ENCODE measurements at places on chromosomes 7 and 10.

- no peak for DNase-seq
These were observed 16.9 kb upstream of the LAMB4 start for GRCh38 chr7:108147031-108147563.

- no peak for DNase-seq
These were observed 16.8 kb downstream of the CRHR2 start for GRCh38 chr7:30665449-30665848.

GRCh38 chr7:20298486-20298901 lies 32.2 kb upstream of the ITGB8 start:
- DNase-seq = no peak

GRCh38 chr7:157494506-157495176 lies 157.8 kb downstream of the DNAJB6 start:
- DNase-seq = no peak

DNA sequence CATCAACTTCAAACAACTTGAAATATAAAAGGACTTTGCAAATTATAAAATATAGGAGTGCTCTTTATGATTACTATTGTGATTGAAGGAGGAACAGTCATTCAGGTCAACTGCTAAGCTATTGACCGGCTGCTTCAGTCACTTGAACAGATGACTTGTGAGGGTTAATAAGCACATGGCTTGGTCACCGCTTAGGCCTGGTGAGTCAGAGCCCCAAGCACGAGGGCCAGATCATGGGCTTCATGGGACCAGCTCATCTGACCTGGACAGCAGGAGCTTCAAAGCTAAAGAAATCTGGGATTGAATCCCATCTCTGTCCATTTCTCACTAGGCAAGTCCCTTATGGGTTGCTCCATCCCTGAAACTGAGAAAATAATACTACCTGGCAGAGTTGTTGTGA lies 60.4 kb upstream of the ADO start:
- DNase-seq = no peak

DNA sequence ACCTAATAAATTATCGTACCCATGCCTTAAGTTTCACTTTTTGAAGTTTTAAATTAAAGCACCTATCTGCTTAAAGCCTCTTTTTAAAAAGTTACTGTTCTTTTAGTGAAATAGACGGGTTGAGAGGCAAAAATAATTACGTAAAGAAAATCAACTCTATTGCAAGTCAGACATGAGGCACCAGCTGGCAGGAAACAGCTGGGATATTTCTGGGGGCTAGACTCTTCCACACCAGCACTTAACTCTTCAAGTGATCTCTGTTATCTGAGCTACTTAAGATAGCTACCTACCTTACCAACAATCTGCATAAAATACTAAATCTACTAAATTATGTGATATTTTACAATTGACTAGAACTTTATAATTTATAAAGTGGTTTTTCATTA lies 35.8 kb downstream of the GBF1 start:
- DNase-seq = no peak

DNA sequence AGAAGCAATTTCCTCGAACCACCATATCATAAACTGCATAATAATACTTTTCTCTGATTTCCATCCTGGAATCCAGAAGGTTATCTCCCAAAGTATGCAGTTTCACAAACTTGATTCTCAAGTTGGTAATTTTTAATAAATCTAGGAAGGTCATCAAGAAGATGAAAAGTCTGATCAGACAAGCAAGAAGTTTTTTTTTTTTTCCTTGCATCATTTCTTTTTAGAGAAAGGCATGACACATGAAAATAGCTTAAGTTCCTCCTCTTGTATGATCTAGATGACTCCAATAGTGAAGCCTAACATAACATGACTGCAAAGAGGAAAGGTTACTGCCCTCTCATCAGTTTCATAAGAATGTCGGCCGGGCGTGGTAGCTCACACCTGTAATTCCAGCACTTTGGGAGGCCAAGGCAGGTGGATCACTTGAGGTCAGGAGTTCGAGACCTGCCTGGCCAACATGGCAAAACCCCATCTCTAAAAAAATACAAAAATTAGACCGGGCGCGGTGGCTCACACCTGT lies 22.2 kb downstream of the LAMB1 start:
- DNase-seq = no peak

- DNase-seq = no peak
These were observed 72.3 kb upstream of the LEP start for GRCh38 chr7:128168667-128169210.

- no peak for DNase-seq
These were observed 39.7 kb downstream of the SIRT1 start for GRCh38 chr10:67924136-67924535.

All from stimulated activated CD8-positive, alpha-beta memory T cell treated with anti-CD3 and anti-CD28 coated beads, Interleukin-7, amount 100 ng/mL, for 1 hour (primary cell).